Trophoblast cell (in vitro differentiated cells and primary cell): ENCODE measurements at places on chromosomes 6 and 20.

GRCh38 chr20:36852187-36852586 is 23.8 kb upstream of the TLDC2 start:
- no peak for DNase-seq

DNA sequence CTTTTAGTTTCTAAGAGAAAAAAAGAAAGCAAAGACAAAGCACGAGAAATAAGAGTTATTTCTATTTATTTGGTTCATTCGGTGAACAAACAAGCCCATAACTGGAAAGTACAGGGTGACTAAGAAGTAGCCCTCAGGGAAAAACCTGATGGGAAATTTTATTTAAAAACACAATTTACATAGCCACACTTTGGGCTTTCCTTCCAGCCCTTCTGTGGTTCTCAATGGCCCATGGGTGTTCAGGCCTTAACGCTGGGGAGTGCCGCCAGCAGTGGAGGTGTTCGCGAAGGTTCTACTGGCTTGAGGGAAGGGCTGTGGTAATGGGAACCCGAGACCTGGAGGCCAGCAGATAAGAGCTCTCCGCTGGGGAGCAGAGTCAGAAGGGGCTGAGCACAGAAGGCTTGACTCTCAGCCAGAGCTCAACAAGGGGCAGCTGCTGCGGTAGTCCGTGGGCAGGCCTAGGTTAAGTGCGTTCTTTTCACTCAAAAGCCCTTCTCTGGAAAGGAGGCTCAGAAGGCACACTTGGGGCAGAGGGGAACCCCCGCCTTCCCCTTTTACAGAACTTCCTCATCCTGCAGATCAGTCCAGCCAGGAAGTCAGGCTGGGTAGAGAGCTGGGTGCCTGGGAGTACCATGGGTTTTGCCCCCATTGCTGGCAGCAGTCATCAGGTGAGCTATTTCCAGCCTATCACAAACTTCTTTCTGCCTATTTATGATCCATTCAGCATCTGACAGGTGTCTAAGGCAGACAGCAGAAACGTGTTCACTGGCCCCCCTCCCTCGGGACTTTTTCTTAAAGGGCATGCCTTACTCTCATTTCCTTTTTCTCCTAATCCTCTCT is 8.8 kb upstream of the CD83 start:
- DNase-seq: peak; percentile 37

- no peak for DNase-seq
Measured at GRCh38 chr6:40196135-40196518, 261.9 kb upstream of the MOCS1 start.

DNA sequence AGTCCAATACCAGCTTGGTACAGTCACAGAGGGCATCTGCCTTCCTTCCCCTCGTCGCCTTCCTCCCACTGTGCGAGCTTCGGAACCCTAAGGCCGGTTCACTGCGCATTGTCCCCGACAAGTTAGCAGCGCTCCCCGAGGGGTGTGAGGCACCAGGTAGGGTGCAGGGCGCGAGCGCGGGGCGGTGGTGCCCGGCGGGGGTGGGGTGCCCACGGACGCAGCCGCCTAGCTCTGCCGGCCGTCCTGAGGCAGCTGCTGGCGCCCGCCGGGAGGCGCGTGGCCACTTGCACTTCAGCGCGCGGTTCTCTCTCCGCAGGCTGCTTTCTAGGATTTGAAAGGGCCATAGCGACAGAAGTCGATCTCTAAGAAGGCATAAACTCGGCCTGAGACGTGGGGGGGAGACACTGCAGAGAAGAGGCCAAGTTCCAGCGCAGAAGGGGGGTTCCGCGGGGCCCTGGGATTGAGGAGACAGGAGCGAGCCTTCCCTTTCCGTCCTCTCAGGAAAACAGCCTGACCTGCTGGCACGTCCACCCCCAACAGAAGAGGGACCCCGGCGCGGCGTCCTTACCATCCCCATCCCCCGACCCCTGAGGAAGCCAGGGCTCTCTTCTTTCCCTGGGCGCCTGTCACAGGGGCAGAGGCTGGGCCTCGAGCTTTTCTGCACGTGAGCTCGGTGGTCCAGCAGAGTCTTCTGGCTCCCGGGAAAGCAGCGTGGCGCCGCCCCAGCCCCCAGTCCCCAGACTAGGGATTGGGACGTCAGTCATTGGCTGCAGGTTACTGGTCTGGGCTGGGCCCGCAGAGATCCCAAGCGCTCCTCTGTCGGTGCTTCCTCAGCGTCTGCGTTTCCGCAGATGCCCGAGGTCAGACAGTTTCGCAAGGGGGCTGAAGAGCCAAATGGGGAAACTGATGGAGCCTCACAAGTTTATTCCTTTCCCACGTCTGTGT is 15.6 kb upstream of the PRDM13 start:
- DNase-seq: no peak

DNA sequence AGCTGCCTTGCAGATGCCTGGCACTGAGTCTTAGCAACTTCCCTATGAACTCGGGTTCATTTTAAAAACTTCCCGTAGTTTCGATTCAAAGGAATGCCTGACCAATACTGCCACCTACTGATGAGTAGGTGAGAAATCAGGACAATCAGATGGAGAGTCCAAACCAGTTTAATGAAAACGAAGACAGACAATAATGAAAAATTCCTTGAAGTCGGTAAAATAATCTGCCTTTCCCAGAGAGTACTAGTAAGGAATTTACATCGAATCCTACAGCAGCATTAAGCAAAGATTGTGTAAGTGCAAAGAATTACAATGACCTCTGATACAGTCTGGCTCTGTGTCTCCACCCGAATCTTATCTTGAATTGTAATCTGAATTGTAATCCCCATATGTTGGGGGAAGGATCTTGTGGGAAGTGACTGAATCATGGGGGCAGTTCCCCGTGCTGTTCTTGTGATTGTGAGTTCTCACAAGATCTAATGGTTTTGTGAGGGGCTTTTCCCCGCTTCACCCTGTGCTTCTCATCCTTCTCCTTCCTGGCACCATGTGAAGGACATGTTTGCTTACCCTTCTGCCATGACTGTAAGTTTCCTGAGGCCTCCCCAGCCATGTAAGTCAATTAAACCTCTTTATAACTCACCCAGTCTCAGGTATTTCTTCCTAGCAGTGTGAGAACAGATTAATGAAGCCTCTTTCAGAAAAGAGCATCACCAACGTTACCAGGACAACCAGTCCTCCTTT is 134.4 kb downstream of the ARHGAP18 start:
- peak; percentile 72 for DNase-seq

DNA sequence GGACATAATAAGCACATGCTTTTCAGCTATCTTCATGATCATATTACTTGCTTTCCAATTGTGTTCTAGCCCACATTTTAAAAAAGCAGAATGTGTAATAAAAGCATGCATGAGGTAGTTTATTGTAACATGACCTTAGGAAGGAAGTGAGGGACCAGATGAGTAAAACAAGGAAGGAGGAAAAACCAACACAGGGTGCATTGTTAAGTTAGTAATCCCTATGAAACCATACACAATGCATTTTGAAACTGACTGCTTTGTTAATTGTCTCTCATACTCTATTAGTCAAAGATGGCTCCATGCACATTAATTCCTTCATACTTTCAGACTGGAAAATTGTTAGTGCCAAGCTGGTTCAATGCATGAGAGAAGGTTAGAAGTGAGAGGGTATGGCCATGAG is 37.7 kb upstream of the CENPW start:
- DNase-seq: no peak

GRCh38 chr6:90343576-90343975 is 46.9 kb upstream of the BACH2 start:
- DNase-seq: no peak

- no peak for DNase-seq
Measured at GRCh38 chr20:44683263-44684046, 31.7 kb upstream of the CCN5 start.

DNA sequence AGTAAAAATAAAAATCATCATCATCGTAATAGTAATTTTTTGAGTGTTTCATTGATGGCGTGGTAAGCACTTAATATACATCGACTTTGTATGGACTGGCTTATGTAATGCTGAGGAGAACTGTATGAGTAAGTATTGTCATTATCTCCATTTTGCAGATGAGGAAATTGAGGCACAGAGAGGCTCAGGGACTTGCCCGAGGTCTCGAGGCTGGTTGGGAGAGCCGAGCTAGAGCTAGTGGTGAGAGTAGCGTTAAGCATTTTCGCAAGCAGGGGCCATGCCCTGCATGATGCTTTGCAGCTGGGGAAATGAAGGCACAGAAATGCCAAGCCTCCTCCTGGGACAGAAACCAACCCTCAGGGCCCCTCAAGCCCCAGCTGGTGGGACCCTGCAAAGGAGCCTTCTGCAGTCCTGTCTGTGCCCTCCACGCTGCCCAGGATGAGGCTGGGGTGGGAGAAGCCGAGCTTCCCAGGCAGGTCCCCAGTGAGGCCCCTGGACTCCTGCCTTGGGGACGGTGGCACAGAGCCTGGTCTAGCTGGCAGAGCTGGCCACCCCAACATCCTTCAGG is 31.1 kb upstream of the STX16 start:
- no peak for DNase-seq

DNA sequence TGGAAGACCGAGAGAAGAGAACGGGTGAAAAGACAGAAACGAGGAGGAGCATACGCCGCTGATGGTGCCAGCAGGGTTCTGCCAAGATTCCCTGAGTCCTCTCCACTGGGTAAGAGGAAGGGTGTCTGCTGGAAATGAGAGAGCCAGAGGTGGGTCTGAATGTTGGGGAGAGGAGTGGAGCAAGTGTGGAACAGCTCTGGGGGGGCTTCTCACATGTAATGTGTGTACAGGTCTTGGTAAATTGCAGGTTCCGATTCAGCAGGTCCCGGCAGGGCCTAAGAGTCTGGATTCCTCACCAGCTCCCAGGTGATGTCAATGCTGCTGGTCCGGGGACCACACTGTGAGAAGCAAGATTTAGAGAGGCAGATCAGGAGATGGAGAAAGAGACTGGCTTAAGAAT is 1.5 kb upstream of the EBF4 start:
- no peak for DNase-seq

DNA sequence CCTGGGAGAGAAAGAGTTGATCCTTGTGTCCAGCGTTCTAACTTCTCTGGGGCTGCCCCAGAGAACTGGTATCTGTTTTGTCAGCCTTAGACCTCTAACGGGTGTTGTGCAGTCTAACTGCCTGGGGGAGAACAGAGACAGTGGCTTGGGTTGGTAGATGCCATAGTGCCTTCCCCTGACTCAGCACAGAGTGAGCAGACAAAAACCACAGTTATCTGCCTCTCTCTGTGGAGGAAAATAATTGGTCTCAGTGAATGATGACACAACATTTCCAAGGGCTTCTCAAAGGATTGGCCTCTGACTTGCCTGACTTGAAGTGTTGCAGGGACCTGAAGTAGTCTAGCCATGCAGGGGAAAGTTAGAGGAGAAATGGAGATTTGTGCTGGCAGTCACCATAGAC is 226.2 kb upstream of the MAN1A1 start:
- no peak for DNase-seq

- DNase-seq: peak; percentile 51
Measured at GRCh38 chr6:111482188-111482958, 645 bp downstream of the REV3L start.

DNA sequence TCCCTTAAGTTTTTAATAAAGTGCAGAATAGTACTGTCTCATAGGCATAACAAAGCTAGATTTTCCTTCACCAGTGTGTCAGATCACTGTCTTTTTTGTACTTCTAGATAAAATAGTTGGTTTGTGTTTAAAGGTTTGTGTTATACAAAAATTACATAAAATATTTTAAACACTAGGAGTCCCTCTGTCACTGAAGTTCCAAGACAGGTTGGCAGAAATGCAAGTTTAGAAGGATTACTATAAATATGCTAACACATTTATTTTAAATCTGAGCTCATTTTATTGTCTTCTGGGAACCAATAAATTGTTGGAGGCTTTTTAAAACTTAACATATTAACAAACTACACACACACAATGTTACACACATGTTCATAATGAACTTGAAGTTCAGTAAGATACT is 30.8 kb upstream of the RUNX2 start:
- no peak for DNase-seq

DNA sequence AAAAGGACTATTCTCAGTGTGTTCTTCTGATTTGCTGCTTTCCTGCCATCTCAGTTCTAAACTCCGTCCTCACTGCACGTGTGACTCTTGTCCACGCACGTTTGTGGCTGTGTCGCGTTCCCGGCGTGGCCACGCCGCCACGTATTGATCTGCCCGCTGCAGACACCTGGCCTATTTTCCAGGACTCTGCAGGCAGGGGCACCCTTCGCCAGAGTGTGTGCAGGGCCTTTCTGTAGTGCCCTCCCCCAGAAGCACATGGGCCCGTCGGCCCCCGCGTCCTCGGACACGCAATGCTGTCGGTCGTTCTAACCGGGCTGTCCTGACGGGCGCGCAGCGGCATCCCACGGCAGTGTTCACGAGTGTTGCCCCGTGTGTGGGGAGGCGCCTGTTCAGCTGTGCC is 87.6 kb downstream of the YTHDF1 start:
- DNase-seq: no peak

DNA sequence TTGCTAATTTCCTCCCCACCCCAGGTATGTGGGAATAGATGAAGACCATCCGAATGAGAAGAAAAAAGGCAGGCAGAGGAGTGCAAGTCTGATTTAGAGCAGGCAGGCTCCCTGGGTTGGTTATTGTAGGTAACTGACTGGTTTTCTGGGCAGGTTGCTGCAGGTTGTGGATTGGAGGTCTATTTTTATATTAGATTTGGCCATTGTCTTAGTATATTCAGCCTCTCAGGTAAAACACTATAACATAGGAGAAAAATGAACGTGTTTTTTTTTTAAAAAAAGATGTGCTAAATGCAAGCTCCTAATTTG is 492 bp upstream of the TBC1D7 start:
- no peak for DNase-seq

DNA sequence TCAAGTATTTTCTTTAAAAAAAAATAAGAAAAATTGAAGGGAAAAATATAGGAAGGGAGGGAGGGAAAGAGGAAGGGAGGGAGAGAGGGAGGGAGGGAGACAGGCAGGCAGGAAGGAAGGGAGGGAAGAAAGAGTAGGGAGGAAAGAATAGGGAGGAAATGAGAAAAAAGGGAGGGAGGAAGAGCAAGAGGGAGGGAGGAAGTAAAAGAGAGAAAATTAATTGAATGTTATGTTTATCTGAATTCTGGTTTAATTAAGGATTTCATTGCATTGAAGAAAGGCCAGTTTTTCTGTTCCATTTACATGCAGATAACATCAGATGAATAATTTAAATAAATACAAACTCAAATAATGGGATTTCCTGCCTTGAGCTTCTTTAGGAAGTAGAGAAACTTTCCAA is 47.8 kb downstream of the TENT5A start:
- no peak for DNase-seq

- DNase-seq: peak; percentile 78
Measured at GRCh38 chr6:121849477-121849876, 414.0 kb downstream of the GJA1 start.

GRCh38 chr20:63957690-63958441 is 1.6 kb upstream of the UCKL1 start:
- no peak for DNase-seq

DNA sequence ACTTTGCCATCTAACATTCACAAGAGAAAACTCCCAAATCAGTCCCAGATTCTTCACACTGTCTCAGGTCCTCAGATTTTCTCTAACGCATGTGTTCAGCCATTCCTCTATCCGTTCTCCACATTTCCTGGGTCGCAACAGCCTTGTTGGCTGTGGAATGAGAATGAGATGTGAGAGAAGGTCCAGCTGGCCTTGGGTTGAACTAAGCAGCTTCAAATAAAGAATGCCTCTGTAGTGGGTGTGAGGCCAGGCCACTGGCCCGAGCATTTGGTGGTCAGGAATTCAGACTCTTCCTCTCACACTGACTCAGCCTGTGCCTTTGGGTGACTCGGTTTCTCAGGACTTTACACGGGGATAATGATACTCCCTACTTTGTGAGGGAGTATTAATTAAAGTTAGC is 73.8 kb upstream of the CCN6 start:
- no peak for DNase-seq
